ENCODE measurements at places on chromosomes 6 and 20.

DNA sequence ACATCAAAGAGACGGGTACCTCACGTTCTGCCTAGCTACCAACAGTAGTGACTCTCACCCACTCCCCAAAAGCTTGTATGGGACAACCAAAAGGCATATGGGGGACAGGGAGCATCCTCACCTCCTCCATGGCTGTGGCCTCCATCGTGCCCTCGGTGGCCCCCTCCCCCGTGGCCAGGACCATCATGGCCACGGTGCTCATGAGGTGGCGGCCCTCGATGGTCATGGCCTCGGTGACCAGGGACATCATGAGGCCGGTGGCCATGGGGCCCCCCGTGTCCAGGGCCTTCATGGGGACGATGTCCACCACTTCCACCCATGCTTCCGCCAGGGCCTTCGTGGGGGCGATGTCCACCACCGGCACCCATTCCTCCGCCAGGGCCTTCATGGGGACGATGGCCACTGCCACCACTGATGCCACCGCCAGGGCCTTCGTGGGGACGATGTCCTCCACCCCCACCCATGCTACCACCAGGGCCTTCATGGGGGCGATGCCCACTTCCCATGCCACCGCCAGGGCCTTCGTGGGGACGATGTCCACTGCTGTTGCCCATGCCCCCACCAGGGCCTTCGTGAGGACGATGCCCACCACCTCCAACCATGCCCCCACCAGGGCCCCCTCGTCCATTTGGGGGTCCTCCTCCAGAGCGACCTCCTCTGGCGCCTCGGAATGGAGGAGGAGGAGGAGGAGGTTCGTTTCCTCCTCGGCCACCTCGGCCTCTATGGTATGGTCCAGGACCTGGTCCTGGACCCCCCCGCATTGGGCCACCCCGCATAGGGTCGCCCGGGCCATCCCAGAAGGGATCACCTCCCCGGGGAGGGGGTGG, 15.0 kb downstream of the PPP1R10 start:
- no peak for DNase-seq

GRCh38 chr6:19399406-19399805, 437.8 kb upstream of the ID4 start:
- DNase-seq: no peak

DNA sequence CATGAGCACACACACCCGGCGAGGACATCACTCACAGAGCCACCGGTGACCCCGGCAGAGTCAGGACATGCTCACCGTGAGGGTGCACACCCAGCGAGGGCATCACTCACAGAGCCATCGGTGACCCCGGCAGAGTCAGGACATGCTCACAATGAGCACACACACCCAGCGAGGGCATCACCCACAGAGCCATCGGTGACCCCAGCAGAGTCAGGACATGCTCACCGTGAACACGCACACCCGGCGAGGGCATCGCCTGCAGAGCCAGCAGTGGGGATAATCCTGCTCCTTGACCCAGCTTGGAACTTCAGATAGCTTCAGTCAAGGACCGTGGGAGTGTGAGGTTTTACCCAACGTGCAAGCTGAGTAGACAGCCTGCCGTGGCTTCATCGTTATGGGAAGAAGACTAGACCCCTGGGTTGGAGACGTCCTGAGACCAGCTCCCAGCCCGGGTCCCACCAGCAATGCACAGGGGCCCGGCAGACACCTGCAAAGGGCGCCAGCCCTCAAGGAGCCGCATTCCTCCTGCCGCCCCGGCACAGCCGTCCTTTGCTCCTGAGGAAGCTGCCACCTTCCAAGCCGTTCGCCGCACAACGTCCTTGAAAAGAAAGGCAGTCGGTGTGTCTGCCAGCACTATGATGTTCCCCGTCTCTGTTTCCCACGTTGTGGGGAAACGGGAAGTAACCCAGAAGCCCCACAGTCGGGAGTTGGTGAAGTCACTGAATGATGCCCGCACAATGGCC, 192.3 kb downstream of the DLL1 start:
- DNase-seq: no peak

- no peak for DNase-seq
These were observed 114.3 kb upstream of the BTN3A2 start for GRCh38 chr6:26250698-26251044.

GRCh38 chr6:83378621-83379388, 52.0 kb downstream of the ME1 start:
- no peak for DNase-seq

DNA sequence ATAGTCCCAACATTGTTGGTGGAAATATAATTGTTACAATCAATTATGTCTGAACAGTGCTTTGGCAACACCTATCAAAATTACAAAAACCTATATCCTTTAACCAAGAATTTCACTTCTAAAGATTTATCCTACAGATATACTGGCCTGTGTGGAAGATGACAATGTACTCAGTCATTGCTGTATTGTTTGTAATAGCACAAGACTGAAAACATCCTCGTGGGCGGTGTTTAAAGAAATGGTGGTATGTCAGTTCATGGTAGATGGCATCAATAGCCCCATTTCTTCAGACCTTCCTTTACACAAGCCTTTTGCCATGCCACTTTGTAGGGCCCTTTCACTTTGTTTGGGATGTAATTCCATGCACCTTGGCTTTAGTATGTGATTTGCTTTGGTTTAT, 9.8 kb upstream of the TPBG start:
- DNase-seq: no peak

DNA sequence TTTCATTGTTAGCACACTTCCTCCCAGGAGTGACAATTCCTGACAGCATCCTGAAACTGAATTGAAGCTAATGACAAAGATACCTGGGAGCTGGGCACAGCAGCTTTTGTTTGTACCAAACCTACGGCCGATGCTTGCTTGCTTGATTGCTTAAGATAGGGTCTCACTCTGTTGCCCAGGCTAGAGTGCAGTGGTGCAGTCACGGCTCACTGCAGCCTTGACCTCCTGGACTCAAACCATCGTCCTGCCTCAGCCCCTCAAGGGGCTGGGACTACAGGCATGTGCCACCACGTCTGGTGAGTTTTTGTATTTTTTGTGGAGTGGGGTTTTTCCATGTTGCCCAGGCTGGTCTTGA, 84.7 kb upstream of the SCP2D1 start:
- no peak for DNase-seq

DNA sequence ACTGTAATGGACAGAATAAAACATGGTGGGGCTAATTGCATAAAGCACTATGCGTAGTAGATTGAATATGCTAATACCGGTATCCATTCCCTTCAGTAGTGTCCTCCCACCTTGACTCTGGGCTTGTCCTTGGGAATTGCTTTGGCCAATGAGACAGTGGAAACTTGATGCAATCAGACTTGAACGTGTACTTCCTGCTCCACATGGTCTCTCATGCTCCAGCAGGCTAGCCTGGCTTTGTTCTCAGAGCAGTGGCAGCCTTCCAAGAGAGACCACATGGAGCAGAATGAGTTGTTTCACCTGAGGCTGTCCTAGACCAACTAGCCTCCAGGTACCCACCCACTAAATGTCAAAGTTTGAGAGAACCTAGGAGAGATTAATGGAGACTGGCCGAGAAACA, 37.0 kb upstream of the BTBD3 start:
- no peak for DNase-seq

DNA sequence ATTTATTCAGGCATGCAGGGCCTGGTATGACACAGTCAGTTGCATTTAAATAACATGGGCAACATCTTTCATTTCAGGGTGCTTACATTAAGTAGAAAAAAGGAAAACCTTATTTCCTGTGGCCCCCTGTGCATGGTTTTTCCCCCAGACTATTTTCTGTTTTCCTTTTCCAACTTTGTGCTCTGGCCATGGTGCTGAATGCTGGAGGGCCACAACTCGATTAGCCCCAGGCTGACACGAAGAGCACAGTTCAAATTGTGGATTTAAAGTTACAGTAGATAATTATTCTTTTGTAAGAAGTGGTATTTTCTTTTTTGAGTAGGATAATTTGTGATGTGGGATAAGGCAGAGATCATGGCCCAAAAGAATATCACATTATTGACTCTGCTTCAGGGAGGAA, 332.0 kb downstream of the HAO1 start:
- DNase-seq: no peak

GRCh38 chr6:10411971-10412460, 2.9 kb downstream of the TFAP2A start:
- peak; percentile 64 for DNase-seq

DNA sequence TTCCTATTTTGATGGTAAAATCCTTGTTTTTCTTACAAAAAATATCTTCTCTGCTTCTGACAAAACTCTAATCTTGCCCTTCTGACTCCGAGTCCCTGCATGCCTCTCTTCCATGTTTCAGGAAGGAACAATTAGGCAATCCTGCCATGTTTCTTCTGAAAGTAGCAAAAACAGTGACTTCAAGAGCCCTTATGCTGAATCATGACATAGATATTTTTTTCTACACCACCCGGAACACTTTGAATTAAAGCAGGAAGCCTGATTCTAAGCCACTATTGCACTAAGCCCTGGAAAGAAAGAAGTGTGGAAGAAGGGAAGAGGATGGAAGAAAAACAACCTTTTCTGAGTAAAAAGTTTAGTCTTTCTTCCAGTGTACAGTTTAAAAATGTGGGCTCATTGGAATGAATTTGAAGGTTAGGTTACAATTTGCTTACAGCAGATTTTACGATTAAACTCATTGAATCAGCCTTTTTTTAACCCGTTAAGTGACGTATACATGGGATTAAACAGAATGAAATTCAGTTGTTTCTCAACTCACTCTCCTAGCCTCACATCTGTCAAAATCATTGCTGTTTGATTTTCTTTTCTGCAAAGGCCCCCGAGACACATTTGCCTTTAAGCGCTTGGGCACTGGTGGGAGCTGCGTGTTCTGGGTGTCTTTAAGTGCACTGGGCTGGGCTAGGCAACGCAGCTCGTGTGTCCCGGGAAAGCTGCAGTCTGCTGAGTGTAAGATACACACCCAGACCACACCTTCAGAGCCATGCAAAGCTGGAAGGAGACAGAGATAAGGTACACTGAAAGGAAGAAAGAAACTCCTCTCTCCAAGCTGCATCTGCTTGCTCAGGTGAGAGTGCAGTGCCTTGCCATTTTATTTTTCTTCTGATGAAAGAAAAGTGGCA, 159.4 kb upstream of the CITED2 start:
- DNase-seq: no peak

- no peak for DNase-seq
These were observed 232.1 kb upstream of the TENT5A start for GRCh38 chr6:81984599-81984998.

- peak; percentile 66 for DNase-seq
These were observed 1.5 kb downstream of the E2F3 start for GRCh38 chr6:20403070-20403765.

- DNase-seq: no peak
These were observed 272.7 kb upstream of the IRAK1BP1 start for GRCh38 chr6:78594668-78595066.

DNA sequence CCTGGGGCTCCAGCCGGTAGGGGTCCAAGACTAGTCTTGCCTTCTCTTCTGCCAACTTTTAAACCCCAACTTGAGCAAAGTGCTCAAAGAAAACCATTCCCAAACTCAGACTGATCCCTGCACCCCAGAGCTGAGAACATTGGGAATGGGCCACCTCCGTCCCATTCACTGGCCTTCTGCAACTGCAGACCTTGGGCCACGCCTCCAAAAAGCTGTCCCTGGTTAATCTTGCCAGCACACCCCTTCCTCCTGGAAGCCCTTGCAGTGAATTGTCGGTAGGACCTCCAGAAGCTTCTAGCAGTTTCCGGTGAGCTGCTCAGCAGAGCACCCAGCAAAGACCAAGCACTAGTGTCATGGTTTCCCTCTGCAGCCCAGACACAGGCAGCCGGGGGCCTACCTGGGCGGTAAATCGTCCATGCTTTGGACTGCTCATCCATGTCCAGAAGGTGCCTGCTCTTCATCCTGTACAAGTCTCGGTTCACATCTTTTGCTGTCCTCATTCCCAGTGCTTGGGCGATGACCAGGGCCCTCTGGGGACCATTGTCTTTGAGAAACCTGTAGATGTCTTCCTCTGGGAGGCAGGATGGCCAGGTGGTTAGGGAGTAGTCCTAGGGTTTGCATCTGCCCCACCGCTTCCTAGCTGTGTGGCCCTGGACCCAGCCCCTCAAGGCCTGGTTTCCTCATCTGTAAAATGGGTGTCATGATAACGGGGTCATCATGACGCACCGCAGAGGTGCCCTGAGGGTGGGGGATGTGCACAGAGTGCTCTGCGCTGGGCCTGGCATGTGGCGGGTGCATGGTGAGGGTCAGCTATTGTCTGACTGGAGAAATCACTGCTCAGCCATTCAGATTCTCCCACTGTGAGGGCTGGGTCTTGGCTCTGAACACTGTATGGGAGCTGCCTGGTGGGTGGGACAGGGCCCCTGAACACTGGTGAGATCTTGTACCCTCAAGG, 5.5 kb downstream of the ZBP1 start:
- no peak for DNase-seq

- peak; percentile 38 for DNase-seq
These were observed 16.6 kb upstream of the TRIM27 start for GRCh38 chr6:28940294-28940857.

DNA sequence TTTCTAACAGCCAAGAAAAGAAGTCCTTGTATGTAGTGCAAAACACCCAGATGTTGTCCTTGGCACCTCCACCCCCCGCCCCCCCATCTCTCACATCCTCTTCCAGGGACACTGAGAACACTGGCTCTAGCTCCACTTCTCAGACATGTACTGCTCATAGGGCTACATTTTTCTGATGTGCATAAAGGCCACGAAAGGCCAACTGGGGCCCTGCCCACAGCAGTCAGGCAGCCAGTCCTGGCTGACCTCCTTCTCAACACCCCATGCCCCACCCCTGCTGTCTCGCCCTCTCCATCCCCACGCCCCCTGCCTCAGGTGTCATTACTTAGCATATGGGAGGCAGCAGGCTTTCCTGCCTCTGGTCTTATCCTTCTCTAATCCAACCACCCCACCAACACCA, 11.3 kb downstream of the GABRR1 start:
- no peak for DNase-seq

DNA sequence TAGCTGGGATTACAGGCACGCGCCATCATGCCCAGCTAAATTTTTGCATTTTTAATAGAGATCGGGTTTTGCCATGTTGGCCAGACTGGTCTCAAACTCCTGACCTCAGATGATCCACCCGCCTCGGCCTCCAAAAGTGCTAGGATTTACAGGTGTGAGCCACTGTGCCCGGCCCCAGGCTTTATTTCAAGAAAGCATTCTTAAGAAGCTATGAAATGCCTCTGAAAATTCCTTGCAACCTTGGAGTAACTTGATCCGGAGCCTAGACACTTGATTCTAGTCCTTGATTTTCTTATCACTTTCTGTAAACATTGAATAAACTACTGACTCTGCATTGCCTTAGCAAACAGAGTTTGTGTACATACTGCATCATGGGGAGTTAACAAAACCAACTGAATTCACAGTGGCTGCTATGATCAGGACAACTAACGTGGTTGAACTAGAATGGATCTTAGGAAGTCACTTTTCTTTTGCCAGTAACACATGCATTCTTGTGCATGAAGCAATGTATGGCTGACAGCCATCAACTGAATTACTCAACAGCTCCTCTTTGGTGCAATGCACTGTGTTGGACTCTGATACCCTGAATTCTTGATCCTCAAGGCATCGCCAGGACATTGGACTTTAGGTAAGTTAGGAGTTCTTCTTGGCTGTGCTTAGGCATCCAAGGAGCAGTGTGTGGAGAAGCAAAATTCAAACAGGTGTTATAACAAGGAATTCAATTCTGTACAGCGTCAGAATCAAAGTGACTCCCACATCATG, 102.8 kb upstream of the TMEM170B start:
- no peak for DNase-seq

- no peak for DNase-seq
These were observed 12.3 kb downstream of the MAP3K7 start for GRCh38 chr6:90574610-90575009.

GRCh38 chr6:161228921-161229591, 44.8 kb downstream of the AGPAT4 start:
- DNase-seq: no peak

GRCh38 chr6:138690975-138691594, 82.5 kb upstream of the CCDC28A start:
- DNase-seq: no peak
